IMR-90 (cell line): ENCODE measurements at places on chromosomes 11 and 22. TPM values are rescaled to one million over a fixed set of nuclear protein-coding genes. Genes with fewer than 3 reads are reported as not detected.

B3GAT1 gene
- not detected in 2 replicates for total RNA-seq

DNA sequence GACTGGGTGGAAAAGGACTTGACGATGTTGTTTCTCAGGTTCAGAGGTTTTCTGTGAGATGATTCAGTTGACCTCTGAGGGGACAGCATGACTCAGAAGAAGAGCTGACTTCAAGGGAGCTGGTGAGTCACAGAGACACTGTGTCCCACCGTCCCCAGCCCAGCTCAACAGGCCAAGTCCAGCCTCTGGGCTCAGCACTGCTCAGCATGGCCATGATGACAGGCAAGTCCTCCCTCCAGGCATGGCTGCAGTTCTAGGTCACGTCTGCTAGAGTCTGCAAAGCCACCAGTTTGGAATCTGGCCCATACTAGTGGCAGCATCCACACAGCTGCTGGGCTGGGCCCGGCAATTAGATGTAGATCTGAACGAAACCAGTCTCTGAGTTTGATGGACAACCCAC is 12.9 kb downstream of the TRIM29 start:
- H3K4me3 ChIP-seq, result no peak overlapping the region
- no peaks in the 10 kb centered on the region for H3K36me3 ChIP-seq
- peak; percentile 25 for DNase-seq
- H3K27ac ChIP-seq, result no peak overlapping the region
- H3K27me3 ChIP-seq, result peaks cover 32% of the 10 kb centered on the region; the same call in 1 of the 2 replicates

DNA sequence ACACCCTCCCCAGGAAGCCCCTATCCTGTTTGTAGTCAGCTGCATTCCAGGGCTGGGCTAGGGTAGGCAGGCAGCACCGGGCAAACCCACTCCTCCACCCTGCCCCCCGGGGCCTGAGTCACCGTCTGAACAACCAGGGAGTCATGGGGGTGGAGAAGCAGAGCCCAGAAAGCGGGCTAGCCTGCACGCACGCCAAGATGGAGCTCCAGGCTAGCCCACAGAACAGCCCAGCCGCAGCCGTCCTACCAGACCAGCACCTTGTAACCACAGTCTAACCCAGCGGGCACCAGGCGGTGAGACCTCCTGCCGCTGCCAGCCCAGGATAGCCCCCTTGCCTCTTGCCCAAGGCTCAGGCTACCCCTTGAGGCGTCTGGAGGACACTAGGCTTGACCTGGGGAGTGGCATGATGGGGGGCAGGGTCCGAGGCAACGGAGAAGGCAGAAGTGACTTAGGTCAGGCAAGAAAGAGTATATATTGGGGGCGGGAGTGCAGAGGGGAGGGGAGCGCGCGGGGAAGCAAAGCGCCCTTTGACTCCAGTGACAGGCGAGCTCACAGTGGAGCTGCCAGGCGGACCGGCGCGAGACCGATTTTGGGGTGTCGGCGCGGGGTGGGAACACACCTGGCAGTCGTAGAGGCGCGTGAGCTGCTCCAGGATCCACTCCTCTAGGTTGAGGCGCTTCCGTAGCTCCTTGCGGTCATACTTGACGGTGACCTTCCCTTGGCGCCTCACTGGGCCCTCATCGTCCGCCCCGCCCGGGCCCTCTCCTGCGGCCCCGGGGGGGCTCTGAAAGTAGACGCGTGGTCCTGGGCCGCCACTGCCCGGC is 734 bp downstream of the PPP1R14B start:
- H3K4me1 ChIP-seq, result peaks cover 9% of the 10 kb centered on the region
- DNase-seq, result peak; percentile 91
- peaks cover 12% of the 10 kb centered on the region for H3K36me3 ChIP-seq
- H3K27me3 ChIP-seq, result no peaks in the 10 kb centered on the region

ZNHIT2 gene
- total RNA-seq, result 3.6 and 3.9 TPM in 2 replicates

- peak; percentile 93 for DNase-seq
- peak overlapping the region; percentile 85 for H3K4me3 ChIP-seq
- peaks cover 11% of the 10 kb centered on the region for H3K36me3 ChIP-seq
- peaks cover 30% of the 10 kb centered on the region for H3K4me1 ChIP-seq
- H3K27me3 ChIP-seq, result no peaks in the 10 kb centered on the region
- peak overlapping the region; percentile 94 for H3K27ac ChIP-seq
Measured at GRCh38 chr11:62545437-62546243, 966 bp downstream of the AHNAK start.

DNA sequence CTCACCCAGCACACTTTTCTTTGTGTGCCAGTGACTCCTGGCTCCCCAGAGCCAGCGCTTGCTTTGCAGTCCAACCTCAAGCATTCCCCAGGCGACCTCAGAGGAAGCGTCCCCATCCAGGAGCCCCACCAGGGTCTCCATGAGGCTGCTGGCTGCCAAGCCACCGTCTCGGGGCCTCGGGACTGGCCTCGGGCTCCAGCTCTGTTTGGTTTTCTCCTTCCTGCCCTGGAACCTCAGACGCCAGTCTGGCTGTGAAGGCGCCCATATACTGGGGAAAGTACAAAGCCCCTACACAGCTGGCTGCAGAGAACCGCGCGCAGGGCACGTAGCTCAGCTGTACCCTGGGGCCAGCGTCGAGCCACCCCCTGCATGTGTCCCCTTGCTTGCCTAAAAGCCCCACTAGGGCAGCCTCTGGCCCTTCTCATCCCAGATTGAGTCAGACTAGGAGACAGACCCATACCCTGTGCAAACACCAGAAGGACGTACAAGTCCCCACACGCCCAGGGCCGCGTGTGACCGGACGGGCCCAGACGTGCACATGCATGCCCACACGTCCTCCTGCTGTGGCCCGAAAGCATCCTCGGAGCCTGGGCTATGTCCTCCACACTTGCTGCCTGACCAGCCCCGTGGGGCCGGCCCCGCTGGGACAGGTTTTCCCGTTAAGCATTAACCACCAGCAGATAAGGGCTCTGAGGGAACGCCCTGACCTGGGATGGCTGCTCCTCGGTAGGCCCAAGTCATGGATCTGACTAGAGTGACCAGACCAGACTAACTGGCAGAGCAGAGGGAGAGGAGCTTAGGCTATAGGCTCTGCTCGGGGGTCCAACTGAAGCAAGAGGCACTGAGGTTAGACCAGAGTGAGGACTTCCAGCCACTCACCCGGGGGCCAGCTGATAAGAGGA is 4.2 kb upstream of the SYT8 start:
- H3K36me3 ChIP-seq, result no peaks in the 10 kb centered on the region
- DNase-seq, result no peak
- H3K4me3 ChIP-seq, result no peak overlapping the region
- peaks cover 15% of the 10 kb centered on the region for H3K4me1 ChIP-seq
- no peak overlapping the region for H3K27ac ChIP-seq

MFNG gene
- total RNA-seq, result not detected in 2 replicates

- H3K4me1 ChIP-seq, result no peaks in the 10 kb centered on the region
- no peak overlapping the region for H3K4me3 ChIP-seq
- H3K27me3 ChIP-seq, result peaks cover 21% of the 10 kb centered on the region
- DNase-seq, result no peak
- H3K27ac ChIP-seq, result no peak overlapping the region
- H3K36me3 ChIP-seq, result no peaks in the 10 kb centered on the region
Measured at GRCh38 chr11:45671246-45672171, 6.1 kb upstream of the CHST1 start.

APOL5 gene
- total RNA-seq, result under 0.01 and 0.18 TPM in 2 replicates

KCNC1 gene
- total RNA-seq, result not detected in 2 replicates

DNA sequence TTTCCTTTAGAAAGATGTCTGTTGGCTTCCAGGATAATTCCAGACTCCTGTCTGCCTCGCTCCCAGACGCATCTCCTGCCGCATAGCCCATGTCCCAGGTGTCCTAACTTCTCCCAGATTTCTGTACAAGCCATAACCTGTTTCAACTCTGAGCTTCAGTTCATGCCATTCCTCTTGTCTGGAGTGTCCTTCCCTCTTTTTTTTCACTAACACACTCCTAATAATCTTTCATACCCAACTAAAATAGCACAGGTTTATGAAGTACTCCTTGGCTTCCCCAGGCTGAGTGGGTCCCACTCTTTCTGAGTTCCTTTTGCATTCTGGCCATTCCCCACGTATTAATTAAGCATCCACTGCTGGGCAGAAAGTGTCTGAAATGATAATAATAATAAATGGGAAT is 123.0 kb downstream of the LDLRAD3 start:
- H3K36me3 ChIP-seq, result no peaks in the 10 kb centered on the region
- H3K27ac ChIP-seq, result no peak overlapping the region
- no peak for DNase-seq
- H3K27me3 ChIP-seq, result no peaks in the 10 kb centered on the region
- no peaks in the 10 kb centered on the region; the same call in 1 of the 2 replicates for H3K4me1 ChIP-seq

GAL3ST1 gene
- total RNA-seq, result not detected in 2 replicates

- peak; percentile 8 for DNase-seq
- no peak overlapping the region for H3K4me3 ChIP-seq
- no peak overlapping the region for H3K27ac ChIP-seq
- H3K4me1 ChIP-seq, result no peaks in the 10 kb centered on the region
Measured at GRCh38 chr11:114563077-114563476, 3.4 kb upstream of the NXPE1 start.

DNA sequence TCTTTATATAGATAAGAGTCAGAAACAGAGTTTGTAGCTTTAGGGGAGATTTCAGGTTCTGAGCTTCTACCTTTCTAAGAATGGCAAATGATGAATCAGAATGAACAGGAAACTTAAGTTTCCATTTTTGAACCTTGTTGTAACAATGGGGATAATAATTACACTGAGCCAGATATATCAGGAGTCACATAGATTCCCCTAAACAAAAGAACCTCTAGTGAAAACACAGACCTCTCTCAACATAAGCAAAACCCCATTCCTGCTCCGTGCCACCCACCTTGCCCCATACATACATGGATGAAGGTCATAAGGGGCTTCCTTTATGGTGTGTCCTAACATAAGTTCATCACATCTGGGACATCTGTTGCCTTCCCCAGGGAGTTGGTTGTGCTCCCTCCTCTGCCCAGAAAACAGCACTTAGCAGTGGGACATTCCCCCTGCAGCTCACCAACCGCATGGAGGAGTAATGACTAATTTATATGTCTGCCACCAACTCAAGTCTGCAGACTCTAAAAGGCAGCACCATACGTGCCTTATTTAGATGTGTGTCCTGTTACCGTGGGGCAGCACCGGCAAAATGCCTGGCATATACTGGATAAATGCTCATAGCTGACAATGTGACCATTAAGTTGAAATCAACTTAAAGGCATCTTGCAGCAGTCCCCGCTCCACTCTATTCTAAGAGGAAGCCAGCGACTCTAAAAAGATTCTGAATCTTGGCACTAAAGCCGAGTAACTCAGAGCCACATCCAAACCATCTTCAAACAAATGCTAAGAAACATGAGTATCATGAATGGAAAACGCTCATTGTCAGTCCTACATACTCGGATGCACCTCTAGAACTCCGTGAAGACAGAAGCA is 8.0 kb downstream of the JAML start:
- no peaks in the 10 kb centered on the region for H3K36me3 ChIP-seq
- H3K27ac ChIP-seq, result no peak overlapping the region
- no peak overlapping the region for H3K4me3 ChIP-seq
- peaks cover 16% of the 10 kb centered on the region for H3K27me3 ChIP-seq
- H3K4me1 ChIP-seq, result no peaks in the 10 kb centered on the region
- DNase-seq, result no peak

DNA sequence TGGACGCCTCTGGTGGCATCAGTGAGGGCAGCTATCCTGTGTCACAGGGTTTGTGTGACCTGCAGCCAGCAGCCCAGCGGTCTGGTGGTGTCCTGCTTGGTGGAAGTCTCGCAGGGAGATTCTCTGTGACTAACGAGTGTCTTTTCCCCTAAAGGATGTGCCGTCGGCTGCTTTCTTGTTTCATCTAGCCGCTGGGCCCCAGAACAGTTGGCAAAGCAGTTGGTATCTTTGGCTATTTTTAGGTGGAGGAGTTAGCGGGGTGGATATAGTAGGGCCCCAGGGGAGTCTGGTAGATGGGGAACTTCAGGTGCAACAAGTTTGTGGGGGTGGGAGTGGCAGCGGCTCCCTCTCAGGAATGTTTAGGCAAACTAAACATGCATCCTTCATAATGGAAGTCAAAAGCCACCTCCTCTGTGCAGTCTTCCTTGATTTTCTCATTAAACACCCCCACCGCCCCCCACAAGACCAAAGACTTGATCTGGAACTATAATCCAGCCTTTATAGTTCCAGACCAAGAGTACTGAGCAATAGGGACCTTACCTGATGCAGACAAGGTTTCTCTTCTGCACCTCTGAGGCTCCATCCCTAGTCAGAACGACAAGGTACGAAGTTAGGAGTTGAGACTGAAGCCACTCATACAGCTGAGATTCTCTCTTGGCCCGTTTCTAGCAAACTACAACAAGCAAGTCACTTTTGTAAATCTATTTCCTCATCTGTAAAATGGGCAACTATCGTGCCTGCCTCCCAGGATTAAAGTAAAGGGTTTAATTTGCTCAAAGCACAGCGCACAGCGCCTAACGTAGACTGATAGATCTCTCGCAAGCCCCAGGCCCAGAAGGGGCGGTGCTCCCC is 1.1 kb upstream of the PELI3 start:
- H3K4me3 ChIP-seq, result peak overlapping the region; percentile 71
- no peaks in the 10 kb centered on the region for H3K27me3 ChIP-seq
- no peak for DNase-seq
- no peak overlapping the region for H3K27ac ChIP-seq
- H3K4me1 ChIP-seq, result peaks cover 8% of the 10 kb centered on the region; the same call in 1 of the 2 replicates

GRCh38 chr11:18853086-18853720 is 61.6 kb upstream of the PTPN5 start:
- no peaks in the 10 kb centered on the region for H3K36me3 ChIP-seq
- H3K4me3 ChIP-seq, result no peak overlapping the region
- H3K27ac ChIP-seq, result no peak overlapping the region
- DNase-seq, result peak; percentile 19
- no peaks in the 10 kb centered on the region for H3K4me1 ChIP-seq

DGCR6 gene
- total RNA-seq, result 0.54 and 0.56 TPM in 2 replicates

TRIM44 gene
- total RNA-seq, result 99.4 and 104 TPM in 2 replicates

BARX2 gene
- total RNA-seq, result not detected in 2 replicates

DNA sequence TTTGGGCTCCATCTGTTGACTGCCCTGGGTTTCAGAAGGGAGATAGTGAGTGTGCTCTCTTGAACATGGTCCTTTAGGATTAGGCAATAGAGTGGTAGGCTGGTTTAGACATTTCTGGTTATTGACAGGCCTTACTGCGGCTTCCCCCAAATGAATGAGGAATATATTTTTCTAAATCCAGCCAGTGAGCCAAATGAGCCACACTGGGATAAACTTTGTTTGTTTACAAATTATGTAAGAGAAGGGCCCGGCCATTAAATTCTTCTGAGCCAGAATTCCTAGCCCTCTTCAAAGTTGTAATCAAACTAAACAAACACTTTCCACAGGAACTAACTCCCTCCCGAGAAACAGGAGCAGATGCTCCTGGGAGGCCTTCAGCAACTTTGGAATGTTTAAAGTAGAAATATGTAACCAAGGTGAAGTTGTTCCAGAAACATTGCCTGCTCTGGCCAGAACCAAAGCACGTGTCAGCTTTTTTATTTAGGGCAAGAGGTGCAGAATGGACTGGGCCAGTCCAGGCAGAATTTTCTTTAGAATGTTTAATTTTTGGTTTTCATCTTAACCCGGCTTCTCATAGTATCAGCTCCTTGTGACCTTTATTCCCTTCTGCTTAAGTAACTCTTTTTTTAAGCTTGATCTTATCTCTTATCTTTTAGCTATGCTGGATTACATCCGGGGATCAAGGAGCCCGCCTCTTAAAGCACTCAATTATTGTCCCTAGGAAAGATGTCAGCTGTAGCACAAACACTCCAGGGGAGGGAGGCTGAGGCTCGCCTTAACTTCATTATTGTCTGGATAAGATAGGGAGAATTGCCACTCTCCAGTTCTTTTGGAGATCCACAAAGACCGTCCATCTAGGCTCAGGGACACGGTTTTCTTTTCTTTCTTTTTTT is 28.7 kb downstream of the ZNRF3 start:
- no peaks in the 10 kb centered on the region for H3K27me3 ChIP-seq
- H3K4me3 ChIP-seq, result no peak overlapping the region

PATE4 gene
- total RNA-seq, result not detected in 2 replicates

FREY1 gene
- total RNA-seq, result 0.83 TPM in 1 of 2 replicates, not detected in the other

- DNase-seq, result no peak
- no peaks in the 10 kb centered on the region for H3K4me1 ChIP-seq
- no peaks in the 10 kb centered on the region for H3K27me3 ChIP-seq
- no peak overlapping the region for H3K4me3 ChIP-seq
Measured at GRCh38 chr11:42976636-42977217, 335.1 kb upstream of the API5 start.
